Epithelial cell of proximal tubule (primary cell): ENCODE measurements at places on chromosomes 4 and X.

DNA sequence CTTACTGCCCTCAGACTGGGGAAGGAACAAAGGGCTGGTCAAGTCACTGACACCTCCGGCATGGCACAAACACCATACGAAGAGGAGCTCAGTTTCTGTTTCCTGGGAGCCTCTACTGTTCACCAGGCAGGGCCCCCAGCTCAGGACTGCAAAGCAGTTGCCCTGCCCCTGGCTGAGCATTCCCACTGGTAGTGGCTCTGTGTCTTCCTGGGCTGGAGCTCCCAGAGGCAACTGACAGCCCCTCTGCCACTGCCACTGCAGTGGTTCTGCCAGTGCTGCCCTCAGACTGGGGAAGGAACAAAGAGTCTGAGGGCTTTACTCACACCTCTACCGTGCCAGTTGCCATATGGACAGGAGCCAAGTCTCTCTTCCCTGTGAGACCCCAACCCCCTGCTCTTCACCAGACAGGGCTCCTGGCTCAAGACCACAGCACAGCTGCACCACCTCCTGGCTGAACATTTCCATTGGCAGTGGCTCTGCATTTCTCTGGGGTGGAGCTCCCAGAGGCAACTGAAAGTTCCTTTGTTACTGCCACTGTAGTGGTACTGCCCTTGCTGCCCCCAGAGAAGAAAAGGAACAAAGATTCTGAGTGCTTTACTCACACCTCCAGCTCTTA, 67.9 kb downstream of the SMARCA5 start:
- DNase-seq: no peak

DNA sequence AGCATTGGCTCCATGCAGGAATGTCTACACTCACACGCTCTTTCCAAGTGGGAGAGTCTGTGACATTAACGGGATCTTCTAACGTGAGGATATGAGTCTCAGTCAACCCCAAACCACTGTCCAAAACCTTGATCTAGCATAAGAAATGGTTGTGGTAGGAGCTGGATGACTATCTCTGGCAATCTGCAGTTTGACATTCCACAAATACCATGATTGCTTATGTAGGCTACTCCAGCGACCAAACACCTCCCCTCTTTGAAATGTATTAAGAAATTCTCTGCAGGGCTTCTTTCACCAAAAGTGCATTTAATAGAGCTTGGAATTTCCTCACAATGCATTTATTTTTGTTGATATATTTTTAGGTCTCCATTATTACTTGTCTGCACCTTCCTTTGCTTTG, 14.1 kb upstream of the STX18 start:
- DNase-seq: no peak

DNA sequence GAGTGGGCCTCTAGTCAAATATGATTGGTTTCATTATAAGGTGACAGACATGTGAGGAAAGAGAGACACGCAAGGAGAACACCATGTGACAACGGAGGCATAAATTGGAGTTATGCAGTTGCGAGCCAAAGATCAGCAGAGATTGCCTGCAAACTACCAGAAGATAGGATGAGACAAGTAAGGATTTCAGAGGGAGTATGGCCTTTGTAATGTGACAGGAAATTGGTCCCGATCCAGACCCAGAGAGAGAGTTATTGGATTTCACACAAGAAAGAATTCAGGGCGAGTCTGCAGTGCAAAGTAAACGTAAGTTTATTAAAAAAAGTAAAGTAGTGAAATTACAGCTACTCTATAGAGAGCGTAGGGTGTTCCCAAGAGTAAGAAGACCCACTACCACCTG, 35.7 kb upstream of the NDST4 start:
- no peak for DNase-seq

GRCh38 chr4:40599431-40599830, 30.2 kb downstream of the RBM47 start:
- DNase-seq: no peak

- no peak for DNase-seq
Measured at GRCh38 chr4:159206427-159206871, 103.6 kb downstream of the RAPGEF2 start.

- no peak for DNase-seq
Measured at GRCh38 chr4:171441300-171441941, 371.8 kb upstream of the GALNTL6 start.

- DNase-seq: no peak
Measured at GRCh38 chrX:40100141-40100536, 2.4 kb upstream of the BCOR start.

- no peak for DNase-seq
Measured at GRCh38 chr4:6502747-6503465, 30.5 kb upstream of the PPP2R2C start.

GRCh38 chrX:71504346-71504745, 28.6 kb upstream of the OGT start:
- no peak for DNase-seq

GRCh38 chr4:146647615-146648460, 9.1 kb downstream of the POU4F2 start:
- no peak for DNase-seq

- DNase-seq: no peak
Measured at GRCh38 chr4:16140231-16140878, 56.5 kb upstream of the PROM1 start.

- no peak for DNase-seq
Measured at GRCh38 chrX:99077099-99077498, 1333.0 kb downstream of the PCDH19 start.
